ENCODE measurements at places on chromosomes 16 and 17.
A peak's percentile ranks its signal among the peaks of the same experiment; 100 is the strongest.

DNA sequence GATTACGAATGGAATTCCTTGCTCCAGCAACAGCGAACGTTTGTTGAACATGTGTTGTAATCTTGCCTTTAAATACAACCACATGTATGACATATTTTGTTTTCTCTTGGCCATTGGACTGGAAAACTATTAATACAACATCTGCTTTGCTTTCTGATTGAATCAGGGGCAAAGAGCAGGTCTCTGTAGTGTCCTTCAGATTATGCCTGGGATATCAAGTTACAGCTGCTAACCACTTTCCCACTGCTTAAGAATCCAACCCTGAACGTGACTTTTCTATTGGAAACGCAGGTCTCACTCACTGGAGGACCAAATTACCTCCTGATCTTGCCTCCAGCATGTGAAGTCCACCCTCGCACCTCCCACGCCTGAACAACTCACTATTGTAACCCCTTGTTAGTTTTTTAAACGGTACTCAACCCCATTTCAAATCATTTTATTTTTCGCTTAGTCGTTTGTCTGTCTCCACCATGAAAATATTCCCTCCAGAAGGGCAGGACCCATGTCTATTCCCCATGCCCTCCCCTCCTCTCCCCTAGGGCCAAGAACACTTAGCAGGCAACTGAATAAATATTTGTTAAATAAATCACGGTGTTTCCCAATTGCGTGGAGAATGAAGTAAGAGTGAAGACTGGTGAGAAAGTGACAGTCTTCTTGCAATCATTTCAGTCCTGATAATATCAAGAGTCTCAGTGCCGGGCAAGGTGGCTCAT, 57.4 kb upstream of the MRTFB start:
- DNase-seq: peak; percentile 83

GRCh38 chr17:78956254-78956653, 23.5 kb downstream of the LGALS3BP start:
- no peak for DNase-seq

DNA sequence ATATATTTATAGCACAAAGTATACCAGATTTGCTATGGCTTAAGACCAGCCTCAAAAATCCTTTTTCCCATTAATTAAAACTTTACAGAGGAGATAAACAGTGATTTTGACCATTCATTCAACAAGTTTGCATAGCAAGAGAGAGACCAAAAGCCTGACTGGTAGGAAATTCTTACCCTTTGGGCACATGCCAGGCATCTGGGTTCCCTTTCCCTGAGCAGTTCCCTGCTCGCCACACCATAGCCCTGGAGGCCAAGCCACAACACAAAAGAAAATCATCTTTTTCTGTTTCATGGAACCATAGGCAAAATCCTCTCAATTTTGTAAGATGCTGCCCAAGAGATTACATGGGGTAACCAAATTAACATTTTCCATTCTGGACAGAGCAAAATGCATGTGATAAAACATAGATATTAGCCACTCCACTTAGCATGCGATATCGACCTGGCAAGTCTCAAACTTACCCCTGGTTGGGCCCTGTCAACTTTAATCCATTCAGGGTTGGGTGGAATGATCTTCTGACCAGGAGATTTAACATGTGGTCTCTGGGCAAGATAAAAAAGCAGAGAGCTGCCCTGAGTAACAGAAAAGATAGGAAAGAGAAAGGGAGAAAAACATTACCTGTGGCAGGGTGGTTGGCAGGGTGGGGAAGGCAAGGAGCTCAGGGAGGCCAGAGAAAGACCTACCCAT, 57.6 kb upstream of the B4GALNT2 start:
- DNase-seq: peak; percentile 26

GRCh38 chr17:33258296-33258695, 34.8 kb downstream of the ASIC2 start:
- DNase-seq: no peak

GRCh38 chr17:14616528-14616927, 315.6 kb downstream of the HS3ST3B1 start:
- no peak for DNase-seq

DNA sequence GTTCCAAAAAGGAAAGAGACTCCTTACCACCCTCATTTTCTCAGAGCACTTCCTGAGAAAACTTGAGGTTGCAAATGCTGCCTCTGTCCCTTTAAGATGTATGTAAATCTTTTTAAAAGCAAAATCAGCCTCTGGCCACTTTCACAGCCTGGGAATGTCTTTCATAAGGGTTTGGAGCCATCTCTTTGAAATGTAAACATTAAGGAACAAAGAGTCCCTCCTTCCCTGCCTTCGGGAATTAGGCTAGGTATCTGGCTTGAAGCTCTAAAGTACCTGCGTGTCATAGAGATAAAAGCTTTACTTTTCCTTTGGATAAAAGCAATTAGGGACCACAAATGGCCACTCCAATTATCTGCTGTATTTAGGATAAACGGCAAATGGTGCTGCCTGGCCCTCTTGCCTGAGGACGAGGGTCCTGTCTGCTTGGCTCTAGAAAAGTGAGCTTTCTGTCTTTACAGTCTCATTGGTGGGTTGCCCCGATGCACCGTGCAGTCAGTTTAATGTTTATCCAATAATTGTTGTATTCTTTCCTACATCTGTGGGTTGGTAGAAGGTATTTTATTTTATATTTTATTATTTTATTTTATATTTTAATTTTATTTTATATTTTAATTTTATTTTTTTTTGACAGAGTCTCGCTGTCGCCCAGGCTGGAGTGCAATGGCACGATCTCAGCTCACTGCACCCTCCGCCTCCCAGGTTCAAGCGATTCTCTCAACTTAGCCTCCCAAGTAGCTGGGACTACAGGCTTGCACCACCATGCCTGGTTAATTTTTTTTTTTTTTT, 23.9 kb downstream of the NLRC3 start:
- no peak for DNase-seq

DNA sequence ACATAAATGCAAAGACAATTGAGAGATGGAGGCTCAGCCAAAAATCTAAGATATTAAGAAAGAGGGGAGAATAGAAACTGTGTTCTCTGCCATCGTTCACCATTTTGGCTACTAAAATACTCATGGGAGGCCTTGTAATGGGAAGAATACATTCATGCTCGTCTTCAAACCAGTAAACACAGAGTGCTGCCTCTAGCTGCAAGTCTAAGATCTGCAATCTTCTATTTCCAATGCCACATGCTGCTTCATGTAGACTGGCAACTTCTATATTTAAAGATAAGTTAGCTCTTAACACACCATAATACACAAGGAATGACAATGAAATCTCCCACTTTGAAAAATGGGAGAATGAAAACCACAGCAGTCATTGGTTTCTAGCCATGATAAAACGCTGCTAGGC, 387.3 kb downstream of the HS3ST3B1 start:
- no peak for DNase-seq

- no peak for DNase-seq
Observed at GRCh38 chr17:32926183-32926582, 1.8 kb upstream of the TMEM98 start.

GRCh38 chr16:87250431-87250960, 66.7 kb downstream of the C16orf95 start:
- DNase-seq: no peak

GRCh38 chr17:78417531-78417909, 39.1 kb downstream of the PGS1 start:
- DNase-seq: no peak

DNA sequence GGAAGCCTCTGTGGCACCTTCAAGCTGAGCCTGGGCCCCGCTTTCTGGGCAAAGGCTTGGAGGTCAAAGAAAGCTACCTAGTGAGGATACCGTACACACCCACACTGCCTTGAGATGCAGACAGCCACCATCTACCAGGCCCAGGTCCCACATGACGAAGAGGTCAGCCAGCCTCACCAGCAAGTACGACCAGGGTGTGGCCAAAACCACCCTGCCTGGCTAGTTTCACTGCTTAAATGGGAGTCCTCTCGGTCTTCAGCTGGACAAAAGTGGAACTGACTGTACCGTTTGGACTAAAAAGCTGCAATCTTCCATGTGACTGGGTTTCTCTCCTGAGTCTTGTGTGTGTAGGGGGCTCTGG, 21.6 kb downstream of the VASN start:
- no peak for DNase-seq

GRCh38 chr17:11641521-11642275, 43.4 kb downstream of the DNAH9 start:
- no peak for DNase-seq

DNA sequence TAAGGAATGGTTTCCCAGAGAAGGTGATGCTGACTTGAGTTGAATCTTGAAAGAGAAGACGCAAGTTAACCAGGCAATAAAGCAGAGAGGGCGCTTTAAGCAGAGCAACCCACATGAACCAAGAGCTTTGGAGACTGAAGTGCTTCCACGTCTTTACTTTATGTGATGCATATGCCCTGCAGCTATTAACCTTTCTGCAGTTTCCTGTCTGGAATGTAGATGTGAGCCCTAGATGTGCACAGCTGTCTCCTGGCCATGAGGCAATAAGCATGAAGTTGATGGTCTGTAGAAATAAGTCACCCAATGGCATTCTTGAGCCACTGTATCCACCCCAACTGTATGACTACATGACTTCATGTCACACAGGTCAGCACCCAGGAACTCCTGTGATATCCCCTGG, 5.7 kb upstream of the CHST4 start:
- no peak for DNase-seq

GRCh38 chr17:81400996-81401722, 5.9 kb downstream of the BAHCC1 start:
- no peak for DNase-seq

DNA sequence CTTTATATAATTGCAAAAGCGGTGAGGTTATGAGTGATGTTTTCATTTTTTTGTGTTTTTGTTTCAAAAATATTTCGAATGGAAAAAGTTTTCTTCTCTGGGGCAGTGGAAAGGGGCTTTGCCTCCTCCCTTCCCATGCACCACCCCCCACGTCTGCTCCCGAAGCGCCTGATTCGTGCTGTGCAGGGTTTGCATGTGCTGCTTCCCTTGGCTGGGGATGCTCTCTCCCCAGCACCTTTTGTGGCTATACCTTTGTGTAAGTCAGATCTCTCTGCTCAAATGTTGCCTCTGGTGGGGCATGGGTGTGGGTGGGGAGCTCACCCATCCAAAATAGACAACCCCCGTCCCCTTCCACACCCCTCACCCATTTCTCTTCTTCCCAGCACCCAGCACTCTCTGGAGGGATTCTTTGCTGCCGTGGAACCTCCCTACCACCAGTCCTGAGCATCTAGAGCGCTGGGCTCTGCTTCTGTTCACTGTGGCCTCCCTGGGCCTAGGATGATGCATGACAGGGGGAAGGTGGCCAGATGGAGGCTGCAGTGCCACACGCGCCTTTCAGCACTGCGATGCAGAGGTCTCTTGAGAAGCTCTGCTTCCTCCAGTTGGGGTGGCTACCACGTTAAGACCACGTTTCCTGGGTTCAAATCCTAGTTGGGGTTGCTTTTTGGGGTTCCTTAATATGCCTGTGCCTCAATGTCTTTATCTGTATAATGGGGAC, 71.2 kb downstream of the IRF8 start:
- DNase-seq: no peak

- no peak for DNase-seq
Observed at GRCh38 chr17:73452009-73452408, 140.2 kb upstream of the CDC42EP4 start.

GRCh38 chr16:86625821-86626220, 47.5 kb downstream of the FOXL1 start:
- no peak for DNase-seq

- no peak for DNase-seq
Observed at GRCh38 chr16:11514283-11514682, 72.4 kb downstream of the LITAF start.

DNA sequence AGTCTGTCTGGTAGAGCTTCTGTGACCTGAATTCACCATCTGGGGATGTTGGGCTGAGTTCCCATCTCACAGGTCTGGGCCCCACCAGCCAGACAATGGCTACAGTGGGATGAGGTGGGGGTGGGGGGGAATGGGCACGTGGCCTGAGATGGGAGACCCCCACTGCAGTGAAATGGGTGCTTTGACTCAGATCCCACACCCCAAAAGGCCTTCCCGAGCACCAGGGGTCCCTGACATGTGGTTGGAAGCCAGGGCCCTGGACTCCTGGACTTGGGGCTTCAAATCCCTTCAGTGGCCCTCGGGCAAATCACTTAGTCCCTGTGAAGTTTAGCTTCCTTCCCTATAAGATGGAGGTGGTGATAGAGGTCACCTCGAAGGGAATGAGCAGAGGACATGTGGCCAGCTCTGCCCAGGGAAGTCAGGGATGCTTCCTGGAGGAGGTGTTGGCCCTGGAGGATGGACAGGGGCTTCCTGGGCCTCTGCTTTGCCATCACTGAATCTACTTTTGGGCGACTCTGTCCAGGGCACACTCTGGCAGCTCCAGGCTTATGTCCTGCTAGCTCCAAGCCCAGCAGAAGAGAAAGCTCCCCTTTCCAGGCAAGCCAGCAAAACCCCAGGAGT, 218.1 kb downstream of the KATNIP start:
- no peak for DNase-seq

GRCh38 chr16:53518550-53519416, 15.8 kb upstream of the AKTIP start:
- DNase-seq: peak; percentile 32

DNA sequence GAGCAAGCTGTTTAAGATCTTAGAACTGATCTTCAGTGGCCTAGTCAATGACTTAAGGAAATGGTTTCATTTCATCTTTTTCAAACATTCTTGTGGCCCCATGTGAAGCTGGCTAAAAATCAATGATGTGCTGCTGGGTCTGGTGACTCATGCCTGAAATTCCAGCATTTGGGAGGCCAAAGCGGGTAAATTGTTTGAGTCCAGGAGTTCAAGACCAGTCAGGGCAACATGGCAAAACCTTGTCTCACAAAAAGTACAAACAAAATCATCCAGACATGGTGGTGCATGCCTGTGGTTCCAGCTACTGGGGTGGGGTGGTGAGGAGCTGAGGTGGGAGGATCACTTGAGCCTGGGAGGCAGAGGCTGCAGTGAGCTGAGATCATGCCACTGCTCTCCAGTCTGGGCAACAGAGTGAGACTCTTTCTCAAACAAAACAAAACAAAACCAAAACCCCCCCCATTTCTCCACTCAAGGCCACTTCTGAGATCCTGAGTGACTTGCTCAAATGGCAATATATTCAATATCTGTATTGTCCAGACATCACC, 17.4 kb upstream of the COL1A1 start:
- peak; percentile 97 for DNase-seq

GRCh38 chr17:72514321-72514861, 393.6 kb downstream of the SOX9 start:
- DNase-seq: peak; percentile 82

DNA sequence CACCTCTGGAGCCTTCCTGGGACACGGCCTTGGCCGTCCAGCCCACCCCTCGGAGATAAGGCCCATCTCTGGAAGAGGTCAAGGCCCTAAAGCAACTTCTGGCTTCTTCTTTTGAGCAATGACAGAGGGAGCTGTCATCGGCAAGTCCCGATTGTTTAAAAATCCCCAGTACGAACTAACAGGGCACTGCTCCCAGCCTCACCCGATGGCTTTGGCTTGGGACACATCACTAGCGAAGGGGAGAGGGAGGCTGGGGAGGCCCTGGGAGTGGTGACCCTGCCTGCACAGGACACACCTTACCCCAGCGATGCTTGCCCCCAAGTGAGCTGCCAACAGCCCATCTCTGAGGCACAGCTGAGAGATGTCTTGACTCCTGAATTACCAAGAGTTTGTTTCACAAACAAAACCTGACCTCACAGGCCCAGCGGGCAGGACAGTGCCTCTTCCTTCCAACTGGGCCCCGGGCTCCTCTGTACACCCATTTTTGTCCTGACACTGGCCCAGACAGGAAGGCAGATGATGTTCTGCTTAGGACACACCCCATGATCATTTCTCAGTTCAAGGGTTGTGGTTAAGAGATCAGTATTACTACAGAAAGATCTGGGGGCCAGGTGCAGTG, 4.8 kb downstream of the SYNGR2 start:
- DNase-seq: no peak

- DNase-seq: no peak
Observed at GRCh38 chr17:19590451-19590850, 56.8 kb downstream of the SLC47A1 start.
